NCI-H2171 (cell line): ENCODE measurements at places on chromosomes 5 and 9.
A peak's percentile ranks its signal among the peaks of the same experiment; 100 is the strongest.

- no peak for DNase-seq
Observed at GRCh38 chr9:137371946-137372651, 50.9 kb downstream of the EXD3 start.

- peak; percentile 27 for DNase-seq
Observed at GRCh38 chr9:113129884-113130283, 20.9 kb upstream of the SLC31A2 start.

DNA sequence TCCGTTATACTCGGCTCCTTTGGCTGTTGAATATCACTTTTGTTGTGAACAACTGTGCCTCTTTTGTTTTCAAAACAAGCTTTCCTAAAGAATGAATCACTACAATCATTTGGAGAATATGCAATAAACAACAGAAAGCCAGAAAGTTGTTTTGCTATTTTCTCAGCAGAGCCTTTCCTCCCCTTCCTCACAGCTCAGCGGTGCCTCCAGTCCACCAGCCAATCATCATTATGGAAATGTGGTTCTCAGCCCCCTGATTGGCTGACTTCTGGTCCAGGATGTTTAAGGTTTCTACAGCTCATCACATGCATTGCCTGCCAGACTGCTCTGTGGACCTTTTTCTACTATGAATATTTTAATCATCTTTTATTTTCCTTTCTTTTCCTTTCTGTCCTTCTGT lies 9.1 kb upstream of the ZNF608 start:
- no peak for DNase-seq

- no peak for DNase-seq
Observed at GRCh38 chr5:126000507-126000906, 422.7 kb upstream of the GRAMD2B start.

GRCh38 chr5:88873447-88873846 lies 9.5 kb downstream of the MEF2C start:
- DNase-seq = no peak

DNA sequence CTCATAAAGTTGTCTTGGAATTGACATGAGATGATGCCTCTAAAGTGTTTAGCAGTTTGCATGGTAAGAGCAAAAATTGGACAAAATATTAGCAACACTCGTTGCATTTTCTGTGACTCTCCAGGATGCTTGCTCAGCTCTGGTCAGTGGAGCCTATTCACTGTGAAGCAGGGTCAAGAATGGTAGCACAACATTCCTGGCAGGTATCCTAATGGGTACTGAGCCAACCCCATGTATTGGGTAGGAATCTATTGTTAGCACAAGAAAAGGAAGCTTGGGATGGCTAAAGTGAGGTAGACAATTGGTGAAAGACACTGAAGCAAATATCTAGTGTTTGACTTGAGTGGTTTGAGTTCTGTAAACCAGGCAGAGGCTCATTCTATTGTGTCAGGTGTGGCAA lies 10.4 kb upstream of the ACTBL2 start:
- DNase-seq = no peak

DNA sequence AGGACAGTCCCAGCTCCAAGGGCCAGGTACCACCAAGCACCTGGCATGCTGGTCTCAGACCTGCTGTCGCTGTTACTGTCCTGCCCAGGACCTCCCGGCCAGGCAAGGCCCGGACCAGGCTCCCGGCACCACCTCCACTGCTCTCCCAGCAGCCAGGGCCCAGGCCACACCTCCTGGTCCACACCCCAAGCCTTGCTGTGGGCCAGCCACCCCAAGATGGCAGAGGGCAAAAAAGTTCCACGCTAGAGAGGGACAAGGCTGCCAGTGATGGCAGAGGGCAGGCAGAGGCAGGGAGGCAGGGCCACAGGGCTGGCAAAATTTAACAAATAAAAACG lies 1.1 kb downstream of the DNLZ start:
- no peak for DNase-seq

DNA sequence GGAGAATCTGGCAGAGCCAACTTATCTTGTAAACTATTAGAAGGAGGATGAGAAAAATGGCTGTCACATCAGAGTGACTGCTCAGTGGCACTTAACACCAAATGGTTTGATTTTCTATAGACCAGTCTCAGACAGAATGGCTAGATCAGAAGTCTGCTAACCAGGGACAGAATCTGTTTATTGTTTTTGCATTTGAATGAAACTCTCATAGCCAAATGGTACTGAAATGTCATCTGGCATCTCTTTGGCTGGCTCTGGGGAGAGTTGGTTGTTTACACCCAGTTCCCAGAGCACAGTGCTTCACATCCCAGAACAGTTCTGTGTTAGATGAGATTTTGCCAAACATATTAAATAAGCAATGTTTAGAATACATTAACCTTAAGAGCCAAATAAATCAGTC lies 106.6 kb upstream of the HMHB1 start:
- DNase-seq = no peak

- DNase-seq = no peak
Observed at GRCh38 chr9:37262410-37262809, 142.0 kb downstream of the ZCCHC7 start.

DNA sequence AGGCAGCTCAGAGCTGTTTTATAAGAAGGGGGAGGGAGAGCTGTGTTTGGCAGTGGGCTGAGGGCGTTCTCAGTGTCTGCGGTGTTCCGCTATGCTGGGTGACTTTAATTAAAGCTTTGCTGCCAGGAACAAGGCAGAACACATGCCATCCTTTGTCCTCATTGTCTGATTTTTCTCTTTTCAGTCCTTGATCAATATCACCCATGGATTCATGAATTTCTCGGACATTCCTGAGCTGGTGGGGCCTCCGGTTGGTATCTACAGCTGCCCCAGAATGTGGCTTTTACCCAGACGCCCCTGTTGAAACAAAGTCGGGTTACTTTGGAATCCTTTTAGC lies 66.5 kb upstream of the TGFBR1 start:
- no peak for DNase-seq

DNA sequence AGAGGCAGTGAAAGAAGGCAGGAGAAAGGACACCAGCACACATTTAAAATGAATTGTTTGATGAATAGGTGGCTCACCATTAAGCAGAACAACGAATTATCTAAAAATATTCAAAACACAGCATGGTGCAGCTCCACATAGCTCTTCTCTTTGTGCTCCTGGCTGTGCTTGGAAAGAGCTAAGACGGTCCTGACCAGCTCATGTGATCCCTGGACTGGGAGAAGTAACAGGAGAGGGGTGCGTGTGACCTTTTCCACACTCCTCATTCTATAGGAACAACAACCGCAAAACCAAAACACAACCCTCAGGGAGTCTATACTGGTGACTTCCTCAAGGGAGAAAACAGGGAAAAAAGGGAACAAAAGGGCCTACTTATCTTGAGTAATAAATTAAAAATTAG lies 140.5 kb downstream of the DIRAS2 start:
- no peak for DNase-seq

DNA sequence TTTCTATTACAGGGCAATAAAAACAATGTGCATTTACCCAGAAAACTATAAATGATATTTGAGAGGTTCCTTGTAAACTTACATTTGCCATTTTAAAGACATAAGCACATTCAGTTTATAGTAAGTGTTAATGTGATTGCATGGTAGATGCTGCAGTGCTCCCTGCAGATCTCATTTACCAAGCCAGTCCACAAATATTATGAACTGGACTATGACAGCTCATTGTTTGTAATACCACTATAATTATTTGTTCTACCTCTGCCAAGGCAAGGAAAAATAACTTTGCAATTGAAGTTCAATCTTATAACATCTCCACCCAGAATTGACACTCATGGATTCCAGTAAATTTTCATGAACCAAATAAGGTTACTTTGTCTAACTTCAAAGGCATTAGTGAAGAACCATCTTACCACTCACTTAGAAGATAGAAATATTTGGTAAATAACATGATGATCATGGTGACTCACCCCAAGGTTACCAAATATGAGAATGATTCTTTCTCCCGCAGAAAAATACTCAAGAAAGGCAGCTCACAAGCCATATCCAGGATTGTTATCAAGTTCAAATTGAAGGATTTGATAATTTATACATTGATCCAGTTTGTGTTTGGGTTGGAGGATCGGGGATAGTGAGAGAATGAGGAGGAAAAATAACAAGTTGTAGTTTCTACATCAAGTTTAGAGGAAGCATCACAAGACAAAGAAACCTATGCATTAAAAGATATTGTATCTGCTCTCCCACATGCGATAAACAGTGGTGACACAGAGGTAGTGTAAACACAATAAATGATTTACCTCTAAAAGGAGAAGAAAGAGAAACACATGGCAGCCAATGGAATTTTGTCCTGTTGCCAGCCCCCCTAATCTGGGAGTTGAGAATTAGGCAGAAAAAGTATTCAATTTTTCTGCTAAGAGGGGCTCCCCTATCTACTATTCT lies 29.5 kb downstream of the CDH9 start:
- DNase-seq = no peak

DNA sequence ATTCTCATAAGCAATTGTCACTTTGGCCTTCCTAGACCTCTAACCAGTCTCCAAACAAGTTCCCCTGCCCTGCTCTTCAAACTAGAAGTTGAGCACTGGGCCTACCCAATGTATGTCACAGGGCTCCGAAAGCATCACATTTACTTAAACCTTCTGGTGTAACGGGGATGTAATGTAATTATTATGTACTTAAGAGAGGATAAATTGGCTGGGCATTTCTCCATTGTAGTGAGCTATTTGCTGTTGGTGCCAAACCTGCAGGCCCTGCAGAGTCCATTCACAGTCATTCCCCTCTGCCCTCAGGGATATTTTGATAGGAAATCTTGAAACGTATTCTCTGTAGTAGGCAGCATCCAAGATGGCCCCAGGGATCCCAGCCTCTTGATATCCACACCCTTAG lies 64.2 kb upstream of the GNE start:
- DNase-seq = no peak

DNA sequence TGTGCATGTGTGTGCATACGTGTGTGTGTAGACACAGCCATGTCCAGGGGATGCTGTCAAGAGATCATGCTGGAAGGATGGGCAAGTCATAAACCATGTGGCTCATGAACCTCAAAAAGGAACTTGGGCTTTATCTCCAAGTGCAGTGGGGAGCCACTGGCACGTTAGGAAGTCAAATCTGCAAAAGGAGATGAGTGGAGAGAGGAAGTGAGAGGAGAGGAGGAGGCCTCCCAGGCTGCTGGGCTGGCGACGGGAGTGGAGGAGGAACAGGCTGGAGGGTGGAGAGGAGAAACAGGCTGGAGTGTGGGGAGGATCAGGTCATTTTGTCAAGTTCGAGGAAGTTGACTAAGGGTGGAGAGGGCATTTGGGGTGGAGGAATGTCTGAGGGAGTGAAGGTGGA lies 29.2 kb upstream of the TIFAB start:
- DNase-seq = no peak

DNA sequence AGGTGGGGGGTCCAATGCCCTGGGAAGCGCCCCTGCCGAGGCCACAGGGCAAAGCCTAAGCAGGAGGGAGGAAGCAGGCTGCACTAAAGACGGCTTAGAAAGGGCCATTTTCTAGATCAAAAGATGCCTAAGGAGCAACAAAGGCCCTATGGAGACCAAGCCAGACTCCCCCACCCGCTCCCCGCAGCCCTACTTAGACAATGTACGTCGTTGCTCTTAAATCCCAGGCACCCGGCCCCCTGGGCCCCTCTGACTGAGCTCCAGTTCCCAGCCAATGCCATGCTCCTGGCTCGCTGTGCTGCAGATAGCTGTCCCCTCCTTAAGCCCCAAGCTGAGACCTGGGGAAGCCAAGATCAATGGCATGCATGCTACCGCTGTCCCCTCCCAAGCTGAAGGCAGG lies 10.3 kb downstream of the IPPK start:
- no peak for DNase-seq

GRCh38 chr5:9405196-9405754 lies 140.6 kb downstream of the SEMA5A start:
- no peak for DNase-seq

DNA sequence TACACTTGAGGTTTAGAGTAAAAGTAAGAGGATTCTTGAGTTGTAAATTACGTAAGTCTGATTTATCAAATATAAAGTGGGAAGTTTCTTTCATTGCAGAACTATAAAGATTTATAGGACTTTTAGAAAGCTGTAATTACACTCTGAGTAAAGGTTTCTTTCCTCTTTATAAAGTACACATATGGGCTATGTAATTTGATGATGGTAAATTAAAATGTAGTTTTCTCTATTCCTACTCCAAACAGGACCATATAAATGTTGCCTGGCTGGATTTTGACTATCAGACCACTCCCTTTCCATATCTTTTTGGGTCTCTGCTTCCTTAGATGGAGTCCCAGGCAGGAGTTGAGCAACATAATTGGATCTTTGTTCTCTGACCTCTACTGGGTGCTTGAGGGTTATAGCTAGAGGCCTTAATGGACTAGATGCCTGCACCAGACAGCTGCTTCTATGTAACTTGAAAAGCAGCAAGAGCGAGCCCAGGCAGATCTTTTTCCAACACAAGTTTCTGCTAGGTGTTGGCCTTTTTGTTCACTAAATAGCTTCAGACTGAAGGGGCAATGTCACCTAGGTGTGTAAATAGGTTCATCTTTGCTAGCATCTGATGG lies 11.4 kb upstream of the TEX48 start:
- no peak for DNase-seq

- no peak for DNase-seq
Observed at GRCh38 chr9:110537841-110538646, 41.5 kb downstream of the SVEP1 start.

DNA sequence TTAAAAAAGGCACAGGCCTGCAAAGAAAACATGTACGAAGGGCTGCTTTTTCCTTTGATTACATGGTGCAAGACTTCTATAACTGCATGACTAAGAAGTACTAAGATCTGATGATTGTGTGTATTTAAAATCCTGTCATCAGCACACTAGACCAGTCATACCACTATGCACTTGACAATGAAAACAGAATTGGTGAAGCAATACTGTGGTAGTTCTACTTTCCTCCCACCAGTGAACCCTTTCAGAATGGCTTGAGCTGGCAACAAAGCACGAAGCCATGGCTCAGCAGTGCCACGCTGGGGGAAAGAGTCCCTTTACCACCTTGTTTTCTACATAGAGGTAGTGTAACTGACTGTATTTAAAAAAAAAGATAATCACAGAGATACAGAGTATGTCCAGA lies 49.0 kb upstream of the POU5F2 start:
- DNase-seq = no peak

GRCh38 chr9:134403682-134404301 lies 77.5 kb downstream of the RXRA start:
- DNase-seq = no peak

DNA sequence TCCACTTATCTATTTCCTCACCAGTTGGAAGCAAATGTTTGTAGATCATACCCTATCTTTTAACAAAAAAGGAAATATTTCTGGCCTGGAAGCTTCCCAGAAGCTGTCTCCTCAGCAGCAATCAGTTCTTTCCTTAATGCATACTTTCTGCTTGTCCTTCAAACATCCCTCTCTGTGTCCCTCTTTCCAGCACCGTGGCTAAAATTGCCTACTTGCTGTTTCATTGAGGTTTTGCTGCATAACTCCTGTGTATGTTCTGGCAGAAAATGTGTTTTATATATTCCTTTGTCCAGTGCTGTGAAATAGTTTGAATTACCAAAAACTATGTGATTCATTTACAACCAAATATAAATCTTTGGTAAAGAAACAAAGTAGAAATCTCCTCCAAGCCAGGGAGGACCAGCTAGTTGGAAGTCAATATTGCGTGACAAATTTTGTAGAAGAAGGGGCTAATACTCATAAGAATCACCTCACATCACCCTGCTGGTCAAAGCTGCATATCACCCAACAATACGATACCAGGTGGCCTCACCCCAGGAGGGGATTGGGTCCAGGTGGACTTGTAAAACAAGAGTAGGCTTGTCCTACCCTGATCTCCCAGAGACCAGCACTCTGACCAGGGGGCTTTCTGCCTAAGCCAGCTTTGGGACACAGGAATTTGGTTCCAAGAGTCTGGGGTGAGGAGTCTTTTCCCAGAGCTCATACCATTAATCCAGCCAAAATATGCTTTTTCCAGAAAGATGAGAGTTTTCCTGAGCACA lies 198.4 kb upstream of the SNX2 start:
- DNase-seq = no peak
